Stimulated activated CD4-positive, alpha-beta T cell treated with anti-CD3 and anti-CD28 coated beads, Interleukin-2, amount 100 ng/mL, for 48 hours (primary cell): ENCODE measurements at places on chromosomes 12 and 14.

DNA sequence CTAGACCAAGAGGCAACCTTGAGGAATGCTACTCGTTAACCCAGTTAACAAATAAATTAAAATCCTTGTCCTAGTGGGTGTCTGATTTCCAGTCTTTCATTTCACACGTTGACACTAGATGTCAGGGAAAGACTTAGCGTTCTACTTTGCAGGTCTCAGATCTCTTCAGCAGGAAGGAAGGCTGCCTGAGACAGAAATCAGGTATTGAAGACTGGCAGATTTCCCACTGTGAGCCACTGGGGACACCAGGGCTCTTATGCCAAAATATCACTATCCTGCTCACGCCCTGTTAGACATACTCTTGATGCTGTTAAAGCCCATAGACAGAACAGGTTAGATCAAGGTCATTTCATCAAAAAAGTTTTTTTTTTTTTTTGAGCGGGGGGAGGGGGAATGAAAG, 33.0 kb downstream of the EMP1 start:
- DNase-seq = no peak

DNA sequence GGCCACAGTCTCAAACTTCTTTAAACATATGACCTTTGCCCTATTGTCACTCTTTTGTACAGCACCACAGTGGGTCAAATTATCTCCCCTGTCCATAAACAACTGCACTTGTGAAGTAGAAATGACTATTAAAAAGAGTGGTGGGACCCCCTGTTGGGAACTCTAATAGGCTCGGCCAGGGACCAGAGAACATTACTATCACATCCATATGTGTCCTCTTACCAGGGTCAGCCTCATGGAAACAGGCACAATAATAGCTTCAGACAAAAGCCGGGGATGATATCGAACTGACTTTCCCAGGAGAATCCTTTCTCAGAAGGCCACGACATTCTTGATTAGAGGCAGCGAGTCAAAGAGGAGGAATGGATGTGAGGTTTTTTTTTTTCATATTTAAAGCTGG, 96.6 kb downstream of the NKX2-1 start:
- no peak for DNase-seq

GRCh38 chr12:122062832-122063693, 15.5 kb upstream of the MLXIP start:
- DNase-seq = no peak

DNA sequence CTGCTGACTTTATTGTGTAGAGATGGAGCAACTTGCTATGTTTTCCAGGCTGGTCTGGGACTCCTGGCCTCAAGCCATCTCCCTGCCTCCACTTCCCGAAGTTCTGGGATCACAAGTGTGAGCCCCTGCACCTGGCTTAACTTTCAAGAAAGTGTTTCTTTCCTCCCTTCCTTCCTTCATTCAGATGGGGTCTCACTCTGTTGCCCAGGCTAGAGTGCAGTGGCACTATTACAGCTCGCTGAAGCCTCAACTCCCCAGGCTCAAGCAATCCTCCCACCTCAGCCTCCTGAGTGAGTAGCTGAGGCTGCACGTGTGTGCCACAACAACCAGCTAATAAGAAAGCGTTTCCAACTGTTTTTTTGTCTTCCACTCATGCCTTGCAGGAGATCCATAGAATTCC, 185.6 kb upstream of the AMIGO2 start:
- no peak for DNase-seq

GRCh38 chr14:58805605-58806409, 168.0 kb downstream of the DACT1 start:
- DNase-seq = no peak

DNA sequence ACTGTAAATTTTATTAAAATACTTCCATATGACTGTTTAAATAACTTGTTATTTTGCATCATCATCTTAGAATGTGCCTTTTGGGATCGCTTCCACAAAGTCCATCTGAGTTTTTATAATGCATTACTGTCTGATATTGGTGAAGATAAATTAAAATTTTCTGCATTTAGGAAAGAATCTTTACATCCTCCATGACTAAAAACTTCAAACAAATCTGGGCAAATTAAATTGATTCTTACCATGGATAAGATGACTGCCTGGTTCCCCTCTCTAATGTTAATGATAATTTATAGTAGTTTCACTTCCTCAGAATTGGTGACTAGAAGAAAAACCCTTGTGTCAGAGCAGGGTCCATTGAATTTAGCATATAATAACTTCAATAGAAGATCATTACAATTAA, 94.7 kb upstream of the SLC38A4 start:
- DNase-seq = no peak

DNA sequence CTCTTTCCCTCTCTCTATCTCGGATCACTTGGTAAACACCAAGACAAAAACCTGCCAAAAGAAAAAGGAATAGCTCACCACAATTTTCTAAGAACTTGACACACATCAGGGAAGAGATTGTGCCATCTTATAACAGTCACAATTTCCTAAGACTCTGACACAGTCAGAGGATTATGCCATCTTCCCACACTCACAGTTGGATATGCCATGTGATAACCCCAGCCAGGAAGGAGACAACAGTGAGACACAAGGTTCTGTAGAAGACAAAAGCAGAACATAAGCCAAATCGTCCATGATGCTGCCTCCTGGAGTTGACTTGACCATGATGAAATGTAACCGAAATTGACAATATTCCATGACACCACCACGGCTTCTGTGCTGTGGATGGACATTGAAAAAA, 2.8 kb upstream of the CLEC9A start:
- DNase-seq = no peak

DNA sequence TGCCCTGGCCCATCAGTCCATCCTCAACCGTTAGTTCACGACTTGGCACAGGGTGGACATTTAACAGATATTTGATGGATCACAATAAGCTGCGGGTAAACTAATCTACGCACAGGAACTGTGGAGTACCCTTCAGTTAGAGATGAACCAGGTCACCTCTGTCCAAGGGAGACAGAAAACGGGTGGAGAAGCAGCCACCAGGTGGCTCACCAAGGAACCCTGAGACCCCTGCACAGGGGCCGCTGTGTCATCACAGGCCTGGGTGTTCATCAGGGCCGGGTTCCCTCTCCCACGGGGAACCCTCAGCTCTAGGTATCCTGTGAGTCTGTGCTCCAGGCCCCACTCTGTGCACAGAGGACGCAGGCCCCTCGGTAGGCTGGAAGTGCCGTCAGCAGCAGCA, 122.2 kb downstream of the PIWIL1 start:
- DNase-seq = no peak
